ENCODE measurements at places on chromosomes 1 and 21. TPM values are rescaled to one million over a fixed set of nuclear protein-coding genes. Genes with fewer than 3 reads are reported as not detected.

- H3K27ac ChIP-seq = no peak overlapping the region
- peaks cover 32% of the 10 kb centered on the region for H3K36me3 ChIP-seq
- no peaks in the 10 kb centered on the region for H3K27me3 ChIP-seq
- DNase-seq = no peak
These were observed 25.4 kb downstream of the PHGDH start for GRCh38 chr1:119737040-119737682.

DNA sequence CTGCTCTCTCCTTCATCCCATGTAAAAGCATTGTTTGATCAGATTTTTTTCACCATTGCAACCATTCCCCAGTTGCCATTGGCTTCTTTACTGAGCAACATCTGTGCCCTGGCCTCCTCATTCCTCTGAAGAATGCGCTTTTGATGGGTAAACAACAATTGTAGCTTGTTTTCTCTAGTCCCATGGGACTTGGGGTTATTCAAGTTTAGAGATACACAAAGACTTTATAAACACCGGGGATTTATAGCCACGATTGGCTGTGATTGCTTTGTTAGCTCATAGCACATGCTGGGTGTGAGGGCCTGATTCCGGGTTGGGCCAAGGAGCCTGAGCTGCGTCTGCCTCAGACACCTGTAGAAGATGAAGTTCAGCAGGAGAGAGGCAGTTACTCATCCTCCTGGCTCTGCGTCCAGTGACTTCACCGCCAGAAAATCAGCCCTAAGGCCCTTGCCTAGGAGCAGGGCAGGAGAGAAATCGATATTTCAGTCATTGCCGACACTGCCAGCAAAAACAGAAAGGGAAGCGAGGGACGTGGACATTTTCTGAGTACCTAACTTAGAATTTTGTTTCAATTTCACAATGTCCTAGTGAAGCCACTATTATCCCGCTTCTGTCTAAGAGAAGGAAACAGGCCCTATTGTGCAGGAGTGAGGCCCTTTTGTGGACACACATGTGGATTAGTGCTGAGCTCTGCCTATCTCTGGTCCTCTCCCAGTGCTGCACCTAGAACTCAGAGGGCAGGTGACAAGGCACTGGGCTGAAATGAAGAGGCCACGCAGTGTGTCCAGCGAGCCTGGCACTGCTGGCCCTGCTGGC is 159.8 kb upstream of the USP24 start:
- peaks cover 3% of the 10 kb centered on the region for H3K27me3 ChIP-seq
- DNase-seq = no peak
- H3K4me3 ChIP-seq = no peak overlapping the region
- no peaks in the 10 kb centered on the region for H3K36me3 ChIP-seq
- no peak overlapping the region for H3K27ac ChIP-seq

The IGSF5 gene
- total RNA-seq = not detected

DNA sequence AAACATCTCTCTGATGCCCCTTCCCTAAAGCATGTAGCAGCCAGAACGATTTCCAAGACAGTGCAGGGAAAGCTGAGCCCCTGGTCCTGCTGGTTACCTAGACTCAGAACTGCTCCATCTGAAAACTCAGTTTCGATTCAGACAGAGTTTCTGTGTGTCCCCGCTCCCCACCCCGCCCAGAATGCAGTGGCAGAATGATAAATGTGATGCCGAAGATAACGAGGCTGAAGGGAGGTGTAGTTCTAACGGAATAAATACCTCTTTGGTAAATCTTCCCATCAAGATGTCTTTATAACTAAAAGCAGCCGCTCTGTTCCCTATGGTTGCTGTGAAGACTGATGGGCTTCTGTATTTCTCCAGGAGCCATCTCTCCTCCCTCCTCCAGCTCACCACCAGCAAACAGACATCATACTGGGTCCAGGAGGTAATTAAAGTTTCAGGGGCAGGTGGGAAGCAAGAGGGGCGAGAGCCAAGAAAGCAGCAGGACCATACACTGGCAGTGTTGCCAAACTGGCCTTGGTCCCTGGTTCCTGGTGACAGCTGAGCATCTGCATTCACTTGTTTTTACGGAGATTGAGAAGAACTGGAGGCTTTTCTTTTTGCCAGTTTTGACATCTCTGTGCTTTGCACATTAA is 76.9 kb downstream of the DDX20 start:
- no peak overlapping the region for H3K27ac ChIP-seq
- H3K4me1 ChIP-seq = no peaks in the 10 kb centered on the region
- H3K27me3 ChIP-seq = peaks cover 10% of the 10 kb centered on the region
- DNase-seq = no peak

DNA sequence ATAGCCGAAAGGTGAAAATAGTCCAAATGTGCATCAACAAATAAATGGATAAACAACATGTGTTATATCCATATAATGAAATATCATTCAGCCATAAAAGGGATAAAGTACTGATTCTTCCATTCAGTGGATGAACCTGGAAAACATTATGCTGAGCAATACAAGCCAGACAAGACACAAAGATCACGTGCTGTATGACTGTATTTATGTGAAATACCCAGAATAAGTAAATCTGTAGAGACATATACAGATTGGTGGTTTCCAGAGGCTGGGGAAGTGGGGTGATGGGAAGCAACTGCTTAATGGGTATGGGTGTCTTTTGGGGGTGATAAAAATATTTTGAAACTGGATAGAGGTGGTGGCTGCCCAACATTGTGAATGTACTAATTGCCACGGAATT is 13.3 kb upstream of the GSTM4 start:
- no peaks in the 10 kb centered on the region for H3K27me3 ChIP-seq
- H3K27ac ChIP-seq = no peak overlapping the region
- no peak overlapping the region for H3K4me3 ChIP-seq
- peaks cover 5% of the 10 kb centered on the region for H3K4me1 ChIP-seq
- H3K36me3 ChIP-seq = no peaks in the 10 kb centered on the region
- DNase-seq = no peak

The NPHS2 gene
- not detected for total RNA-seq

The SHISAL2A gene
- 11.3 TPM for total RNA-seq

- H3K27me3 ChIP-seq = no peaks in the 10 kb centered on the region
- H3K4me1 ChIP-seq = peaks cover 68% of the 10 kb centered on the region
- H3K4me3 ChIP-seq = no peak overlapping the region
- H3K27ac ChIP-seq = no peak overlapping the region
- DNase-seq = no peak
These were observed 8.2 kb downstream of the BACH1 start for GRCh38 chr21:29306920-29307319.

DNA sequence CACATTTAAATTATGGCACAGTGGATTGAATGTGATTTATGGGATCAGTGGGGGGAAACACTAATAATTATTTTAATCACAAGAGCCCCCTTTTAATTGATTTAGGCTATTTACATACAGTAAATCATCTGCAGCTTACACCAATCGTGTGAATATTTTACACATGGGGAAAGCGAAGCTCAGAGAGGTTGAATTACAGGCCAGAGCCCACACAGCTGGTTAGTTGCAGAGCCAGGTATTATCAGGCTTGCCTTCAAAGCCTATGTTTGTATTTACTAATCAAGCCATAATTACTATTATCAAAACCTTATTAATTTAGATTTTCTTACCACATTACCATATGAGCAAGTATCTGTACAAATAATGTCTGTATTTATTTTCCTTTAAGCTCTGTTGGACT is 749 bp downstream of the SDCCAG8 start:
- H3K27me3 ChIP-seq = no peaks in the 10 kb centered on the region
- H3K27ac ChIP-seq = peak overlapping the region; percentile 100
- peaks cover 35% of the 10 kb centered on the region for H3K4me1 ChIP-seq
- DNase-seq = no peak

GRCh38 chr1:47792779-47793178 is 204.4 kb downstream of the TRABD2B start:
- H3K27ac ChIP-seq = no peak overlapping the region
- H3K4me3 ChIP-seq = no peak overlapping the region
- no peaks in the 10 kb centered on the region for H3K27me3 ChIP-seq
- H3K36me3 ChIP-seq = no peaks in the 10 kb centered on the region
- no peaks in the 10 kb centered on the region for H3K4me1 ChIP-seq

DNA sequence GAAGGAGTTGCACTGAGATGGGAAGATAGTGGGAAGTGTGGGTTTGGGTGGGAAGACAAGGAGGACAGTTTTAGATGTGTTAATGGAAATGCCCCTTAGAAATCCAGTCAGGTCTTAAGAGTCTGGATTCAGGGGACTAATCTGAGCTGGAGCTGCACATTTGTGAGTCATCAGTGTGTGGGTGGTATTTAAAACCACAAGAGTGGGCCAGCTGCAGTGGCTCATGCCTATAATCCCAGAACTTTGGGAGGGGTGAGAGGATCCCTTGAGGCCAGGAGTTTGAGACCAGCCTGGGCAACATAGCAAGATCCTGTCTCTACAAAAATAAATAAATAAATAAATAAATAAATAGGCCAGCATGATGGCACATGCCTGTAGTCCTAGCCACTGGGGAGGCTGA is 40.9 kb upstream of the SLC6A9 start:
- no peak overlapping the region for H3K4me3 ChIP-seq
- no peak for DNase-seq
- peaks cover 15% of the 10 kb centered on the region for H3K27me3 ChIP-seq
- H3K36me3 ChIP-seq = no peaks in the 10 kb centered on the region
- H3K27ac ChIP-seq = no peak overlapping the region
- peaks cover 2% of the 10 kb centered on the region for H3K4me1 ChIP-seq

The KCNA2 gene
- total RNA-seq = 0.64 TPM

The HCRTR1 gene
- not detected for total RNA-seq

DNA sequence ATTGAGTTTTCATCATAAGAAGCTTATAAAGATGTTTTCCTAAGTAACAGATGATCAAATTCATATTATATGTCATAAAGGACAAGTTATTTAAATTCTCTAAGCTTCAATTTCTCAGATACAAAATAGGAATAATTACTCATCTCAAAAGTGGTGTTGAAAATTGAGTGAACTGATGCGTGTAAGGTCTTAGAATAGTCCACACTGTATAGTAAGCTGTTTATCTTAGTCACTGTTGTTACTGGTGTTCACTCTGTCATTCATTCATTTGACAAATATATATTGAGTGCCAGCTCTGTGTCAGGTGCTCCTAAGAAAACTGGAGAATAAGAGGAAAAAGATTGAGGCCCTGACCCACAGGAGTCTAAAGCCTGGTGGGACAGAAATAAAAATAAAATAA is 186.3 kb upstream of the BRINP3 start:
- no peaks in the 10 kb centered on the region for H3K36me3 ChIP-seq
- DNase-seq = no peak
- no peak overlapping the region for H3K27ac ChIP-seq
- no peak overlapping the region for H3K4me3 ChIP-seq

The CD52 gene
- total RNA-seq = 129 TPM

The ADAMTSL4 gene
- 1.3 TPM for total RNA-seq

DNA sequence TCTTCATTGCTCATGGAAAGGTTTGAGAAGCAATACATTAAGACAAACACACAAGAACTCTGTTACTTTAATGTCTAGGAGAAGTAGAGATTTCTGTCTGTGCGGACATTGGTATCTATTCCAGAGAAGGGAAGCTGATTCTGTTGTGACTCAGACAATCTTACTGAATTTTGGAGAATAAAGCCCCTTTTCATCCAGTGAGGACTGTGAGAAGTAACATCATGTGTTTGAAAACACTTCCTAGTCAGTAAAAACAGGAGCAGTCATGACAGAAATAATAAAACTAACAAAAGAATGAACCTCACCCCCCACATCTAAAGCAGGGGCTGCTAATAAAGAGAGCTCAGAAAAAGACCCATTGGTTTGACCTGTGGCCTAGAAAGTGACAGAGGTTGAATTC is 46.6 kb downstream of the NEK7 start:
- H3K4me1 ChIP-seq = peaks cover 65% of the 10 kb centered on the region
- H3K4me3 ChIP-seq = no peak overlapping the region
- peaks cover 1% of the 10 kb centered on the region for H3K36me3 ChIP-seq
- no peak overlapping the region for H3K27ac ChIP-seq
- no peak for DNase-seq

DNA sequence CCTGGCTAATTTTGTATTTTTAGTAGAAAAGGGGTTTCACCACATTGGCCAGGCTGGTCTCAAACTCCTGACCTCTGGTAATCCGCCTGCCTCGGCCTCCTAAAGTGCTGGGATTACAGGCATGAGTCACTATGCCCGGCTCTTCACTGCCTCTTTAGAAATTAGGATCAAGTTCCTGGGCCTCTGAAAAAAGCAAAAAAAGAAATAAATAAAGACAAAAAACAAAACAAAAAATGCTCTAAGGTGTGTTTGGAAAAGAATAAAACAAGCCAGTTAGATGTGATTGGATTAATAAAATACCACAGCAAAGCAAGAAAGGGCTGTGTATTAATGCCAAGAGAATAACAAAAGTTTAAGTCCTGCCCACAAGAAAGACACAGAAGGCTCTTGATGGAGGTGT is 4.2 kb upstream of the ABCB10 start:
- no peaks in the 10 kb centered on the region for H3K36me3 ChIP-seq
- H3K4me1 ChIP-seq = peaks cover 6% of the 10 kb centered on the region
- no peaks in the 10 kb centered on the region for H3K27me3 ChIP-seq
- no peak overlapping the region for H3K4me3 ChIP-seq
- DNase-seq = no peak

DNA sequence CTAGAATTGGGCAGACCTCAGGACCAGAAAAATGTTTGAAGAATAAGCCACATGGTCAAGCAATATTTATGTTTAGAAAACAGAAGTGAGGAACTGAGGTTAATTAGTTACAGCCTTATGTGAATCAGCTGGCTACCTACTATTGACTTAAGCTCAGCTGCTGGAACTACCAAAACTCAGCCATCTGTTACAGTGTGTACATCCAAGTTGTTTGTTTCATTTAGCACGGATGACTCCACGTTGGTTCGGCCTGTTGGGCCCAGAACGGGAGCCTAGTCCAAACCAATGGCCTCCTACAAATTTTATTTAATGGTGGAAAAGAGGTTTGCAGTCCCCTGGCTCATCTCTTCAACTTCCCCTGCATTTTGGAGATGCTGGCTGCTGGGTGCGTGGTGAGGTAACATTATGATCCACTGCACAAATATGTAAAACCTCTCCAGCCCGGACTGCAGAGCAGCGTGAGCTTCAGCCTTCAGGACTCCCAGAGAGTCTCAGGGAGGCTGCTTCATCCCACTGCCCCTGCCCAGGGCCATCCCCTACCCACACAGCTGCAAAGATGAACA is 143.4 kb downstream of the ZZZ3 start:
- H3K36me3 ChIP-seq = no peaks in the 10 kb centered on the region
- H3K27ac ChIP-seq = no peak overlapping the region
- H3K4me1 ChIP-seq = peaks cover under 1% of the 10 kb centered on the region
- no peaks in the 10 kb centered on the region for H3K27me3 ChIP-seq
- no peak overlapping the region for H3K4me3 ChIP-seq

The IQGAP3 gene
- total RNA-seq = 10.6 TPM
